ENCODE measurements at places on chromosomes 11 and 22.

GRCh38 chr22:30314915-30315314, 11.8 kb downstream of the TBC1D10A start:
- peak; percentile 63 for DNase-seq

- no peak for DNase-seq
Measured at GRCh38 chr11:110939471-110939870, 227.2 kb upstream of the ARHGAP20 start.

DNA sequence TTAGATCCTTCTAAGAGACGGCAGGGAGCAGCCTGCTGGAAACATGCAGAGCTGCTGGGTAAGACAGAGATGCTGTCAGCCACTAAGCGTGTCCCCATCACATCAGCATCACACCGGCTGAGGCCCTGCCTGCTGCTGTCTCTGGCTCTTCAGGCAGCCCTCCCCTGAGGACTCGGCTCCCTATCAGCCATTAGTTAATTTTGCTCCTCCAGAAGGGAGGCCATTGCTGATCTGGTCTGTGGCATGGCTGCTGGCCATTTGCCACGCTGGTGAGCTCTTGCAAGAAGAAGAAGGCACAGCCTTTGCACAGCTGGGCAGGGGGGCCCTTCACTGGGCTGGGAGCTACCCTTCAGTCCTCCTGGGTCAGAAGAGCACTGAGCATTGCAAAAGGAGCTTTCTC, 131.2 kb upstream of the PARVA start:
- DNase-seq: no peak

GRCh38 chr22:37633089-37633624, 6.3 kb upstream of the SH3BP1 start:
- DNase-seq: peak; percentile 48

GRCh38 chr11:75427181-75427580, 5.8 kb downstream of the KLHL35 start:
- DNase-seq: no peak

DNA sequence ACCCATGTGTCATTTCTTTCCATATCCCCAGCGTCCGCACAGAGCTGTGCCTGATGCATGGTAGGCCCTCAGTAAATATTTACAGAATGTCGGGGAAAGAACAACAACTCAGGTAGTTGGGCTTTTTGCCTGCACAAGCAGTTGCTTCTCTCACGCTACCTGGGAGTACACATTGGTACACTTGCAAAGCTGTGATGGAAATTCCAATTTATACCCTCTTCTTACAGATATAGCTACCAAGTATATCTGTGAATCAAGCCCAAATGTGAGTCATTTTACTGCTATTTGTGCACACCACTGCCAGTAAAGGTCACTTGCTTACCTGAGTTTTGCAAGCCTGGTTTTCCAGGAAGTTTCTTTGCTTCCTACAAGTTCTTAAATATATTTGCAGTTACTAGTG, 333.0 kb upstream of the NARS2 start:
- no peak for DNase-seq

- DNase-seq: no peak
Measured at GRCh38 chr22:37797874-37798500, 9.7 kb upstream of the GCAT start.

GRCh38 chr22:37659897-37660708, 1.6 kb downstream of the PDXP start:
- no peak for DNase-seq

- DNase-seq: peak; percentile 30
Measured at GRCh38 chr11:133834682-133835592, 10.4 kb downstream of the SPATA19 start.

GRCh38 chr11:113015098-113015455, 53.9 kb downstream of the NCAM1 start:
- no peak for DNase-seq

DNA sequence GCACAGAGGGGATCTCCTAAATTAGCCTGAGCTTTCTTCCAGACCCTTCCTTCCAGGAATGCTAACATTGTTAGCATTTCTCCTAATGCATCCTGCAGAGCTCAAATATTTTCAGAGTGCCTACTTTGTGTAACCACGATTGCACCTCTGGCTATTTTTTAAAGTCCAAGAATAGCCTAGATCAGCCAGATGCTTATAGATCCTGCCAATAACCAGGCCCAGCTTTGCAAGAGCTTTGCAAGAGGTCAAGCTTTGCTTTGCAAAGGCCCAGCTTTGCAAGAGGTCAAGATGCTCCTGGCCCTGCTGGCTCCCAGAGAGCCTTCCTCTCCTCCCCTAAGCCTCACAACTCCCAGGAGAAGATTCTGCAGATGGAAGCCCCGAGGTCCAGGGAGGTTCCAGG, 491.9 kb downstream of the MN1 start:
- DNase-seq: no peak

GRCh38 chr11:34313099-34313517, 44.7 kb downstream of the ABTB2 start:
- no peak for DNase-seq

- no peak for DNase-seq
Measured at GRCh38 chr11:86145439-86146156, 76.7 kb upstream of the PICALM start.

DNA sequence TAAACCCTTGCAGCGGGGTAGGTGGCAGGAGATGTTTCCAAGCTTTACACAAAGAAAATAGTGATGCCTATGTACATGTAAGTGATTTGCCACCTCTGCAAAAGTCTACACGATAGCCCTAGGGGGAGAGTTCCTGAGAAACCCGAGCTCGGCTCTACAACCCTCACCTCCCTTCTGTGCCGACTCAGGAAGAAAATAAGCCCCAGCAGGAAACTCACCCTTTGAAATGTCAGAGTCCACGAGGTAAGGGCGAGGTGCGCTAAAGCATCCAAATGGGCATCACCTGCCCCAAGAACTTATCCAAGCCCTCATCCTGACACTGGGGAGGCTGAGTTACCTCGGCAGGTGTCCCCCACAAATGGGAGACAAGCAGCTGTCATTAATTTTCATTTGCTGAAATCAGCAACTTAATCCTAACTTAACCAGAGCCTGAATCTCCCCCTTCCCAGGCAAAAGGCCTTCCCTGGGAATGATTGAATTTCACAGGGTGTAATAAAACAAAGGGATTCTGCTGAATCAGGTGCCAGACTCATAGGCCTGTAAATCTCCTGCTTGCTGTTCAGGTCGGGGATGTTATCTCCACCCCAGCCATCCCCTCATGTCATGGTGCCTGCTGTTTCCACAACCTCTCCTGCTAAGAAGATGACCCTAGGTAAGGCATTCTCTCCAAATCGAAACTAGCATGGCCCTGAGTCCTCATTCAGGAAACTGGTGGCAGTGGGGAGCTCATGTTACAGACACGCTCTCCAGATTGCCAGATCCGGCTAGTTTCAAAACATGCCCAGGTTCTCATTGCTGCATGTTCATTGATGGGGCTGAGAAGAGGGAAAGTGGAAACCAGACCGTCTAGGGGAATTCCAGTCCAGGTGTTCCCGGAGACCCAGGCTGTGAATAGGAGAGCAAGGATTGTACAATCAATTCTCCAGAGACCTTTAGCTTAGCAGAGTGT, 105.3 kb upstream of the KIRREL3 start:
- no peak for DNase-seq

DNA sequence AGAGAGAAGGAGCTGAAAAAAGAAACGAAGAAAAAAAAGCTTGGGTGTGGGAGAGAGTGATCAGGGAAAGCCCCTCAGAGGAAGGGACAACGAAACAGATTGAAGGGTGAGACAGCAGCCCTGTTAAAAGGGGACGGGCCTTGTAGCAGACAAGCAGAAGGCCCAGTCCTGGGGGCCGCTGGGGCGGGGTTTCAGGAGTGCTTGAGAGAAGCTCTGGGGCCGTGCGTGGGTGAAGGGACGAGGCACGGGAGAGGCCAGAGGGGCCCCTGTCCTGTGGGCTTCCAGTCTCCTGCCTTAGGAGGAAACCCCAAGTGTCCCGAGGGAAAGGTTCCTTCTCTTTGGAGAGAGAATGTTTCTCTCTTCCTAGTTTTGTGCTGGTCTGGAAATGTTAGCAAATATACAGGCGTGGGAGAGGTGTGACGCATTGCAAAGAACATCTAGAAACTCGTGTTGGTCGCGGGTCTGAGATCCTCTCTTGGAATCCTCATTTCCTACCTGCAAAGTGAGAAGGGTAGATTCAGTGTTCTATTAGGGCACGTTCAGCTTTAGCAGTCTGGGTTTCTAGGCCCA, 28.6 kb downstream of the ADAMTS15 start:
- no peak for DNase-seq

GRCh38 chr11:104812103-104812788, 86.0 kb downstream of the CASP12 start:
- DNase-seq: no peak

DNA sequence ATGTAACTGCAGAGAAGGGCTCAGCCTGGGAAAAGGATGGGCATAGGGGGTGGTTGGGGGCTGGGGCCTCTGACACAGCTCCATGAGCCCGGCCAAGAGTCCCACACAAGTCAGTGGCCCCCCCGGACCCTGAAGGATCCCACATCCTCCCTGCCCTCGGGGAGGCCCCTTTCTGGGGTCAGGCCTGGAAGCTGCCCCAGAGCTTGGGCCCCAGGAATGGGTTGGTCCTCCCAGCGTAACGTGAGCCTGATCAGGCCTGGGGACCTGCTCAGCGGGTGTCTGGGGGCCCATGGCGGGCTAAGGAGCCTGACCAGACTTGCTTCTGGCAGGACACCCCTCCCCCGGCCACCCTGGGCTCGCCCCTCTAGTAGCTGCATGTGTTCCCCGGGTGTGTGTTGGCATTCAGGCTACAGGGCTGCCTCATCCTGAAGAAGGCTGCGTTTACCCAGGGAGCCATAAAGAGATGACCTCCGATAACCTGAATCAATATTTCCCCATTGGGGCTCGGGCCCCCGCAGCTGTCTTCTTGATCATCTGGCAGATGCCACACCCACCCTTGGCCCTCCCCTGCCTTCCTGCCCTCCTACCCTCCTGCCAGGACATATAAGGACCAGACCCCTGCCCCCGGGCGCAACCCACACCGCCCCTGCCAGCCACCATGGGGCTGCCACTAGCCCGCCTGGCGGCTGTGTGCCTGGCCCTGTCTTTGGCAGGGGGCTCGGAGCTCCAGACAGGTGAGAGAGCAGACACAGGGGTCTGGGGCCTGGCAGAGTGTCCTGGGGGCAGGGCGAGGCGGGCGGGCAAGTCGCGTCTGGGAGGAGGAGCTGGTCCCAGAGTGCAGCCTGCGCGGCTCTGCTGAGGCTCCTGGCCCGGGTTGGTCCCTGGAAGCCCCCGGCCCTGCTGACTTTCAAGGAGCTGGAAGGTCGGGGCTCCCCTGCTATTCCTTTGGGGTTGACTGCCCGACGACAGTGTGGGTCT, at the start of gene MUC2:
TSS of gene MUC2 (plus strand) at position 631 of the 978 bp plus-strand sequence.
- DNase-seq: no peak

GRCh38 chr22:40919446-40919845, 31.7 kb upstream of the RBX1 start:
- DNase-seq: no peak

GRCh38 chr11:9265211-9266131, at the start of gene DENND5A:
DENND5A (minus strand) TSS chr11:9265350; CDS start chr11:9265069, 281 bp downstream.
- peak; percentile 48 for DNase-seq

- DNase-seq: no peak
Measured at GRCh38 chr22:17974087-17974486, 50.3 kb downstream of the MICAL3 start.

- no peak for DNase-seq
Measured at GRCh38 chr11:14422052-14422813, 63.2 kb upstream of the RRAS2 start.

- DNase-seq: no peak
Measured at GRCh38 chr11:94823102-94823732, 55.1 kb downstream of the AMOTL1 start.

DNA sequence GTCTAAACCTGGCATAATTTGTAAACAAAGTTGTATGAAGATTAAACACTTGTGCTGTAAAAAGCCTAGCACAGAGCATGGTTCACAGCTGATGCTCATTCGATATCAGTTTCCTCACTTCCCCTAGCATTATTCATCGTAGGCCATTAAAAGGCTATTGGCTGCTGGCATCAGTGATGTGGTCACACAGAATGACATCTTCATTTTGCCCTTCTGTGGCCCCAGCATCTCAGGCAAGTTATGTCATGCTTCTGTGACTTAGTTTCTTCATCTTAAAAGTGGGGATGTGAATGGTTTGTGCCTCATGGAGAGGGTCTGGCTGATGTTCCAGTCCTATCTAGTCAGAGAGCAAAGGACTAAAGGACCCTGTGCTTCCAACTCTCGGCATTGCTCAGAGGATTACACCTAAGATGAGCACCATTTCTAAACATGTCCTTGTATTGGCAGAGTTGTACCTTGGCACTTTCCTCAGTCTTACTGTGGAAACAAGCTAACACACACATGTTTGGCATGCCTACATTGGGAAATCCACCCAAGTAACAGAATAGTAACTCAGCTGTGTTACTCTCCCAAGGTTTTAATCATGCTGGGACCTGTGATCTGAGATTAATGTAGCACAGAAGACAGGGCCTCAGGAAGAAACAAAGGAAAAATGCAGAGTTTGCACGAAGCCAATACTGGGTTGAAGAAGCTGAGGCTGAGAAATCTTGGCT, 83.5 kb upstream of the OR9Q1 start:
- DNase-seq: no peak

DNA sequence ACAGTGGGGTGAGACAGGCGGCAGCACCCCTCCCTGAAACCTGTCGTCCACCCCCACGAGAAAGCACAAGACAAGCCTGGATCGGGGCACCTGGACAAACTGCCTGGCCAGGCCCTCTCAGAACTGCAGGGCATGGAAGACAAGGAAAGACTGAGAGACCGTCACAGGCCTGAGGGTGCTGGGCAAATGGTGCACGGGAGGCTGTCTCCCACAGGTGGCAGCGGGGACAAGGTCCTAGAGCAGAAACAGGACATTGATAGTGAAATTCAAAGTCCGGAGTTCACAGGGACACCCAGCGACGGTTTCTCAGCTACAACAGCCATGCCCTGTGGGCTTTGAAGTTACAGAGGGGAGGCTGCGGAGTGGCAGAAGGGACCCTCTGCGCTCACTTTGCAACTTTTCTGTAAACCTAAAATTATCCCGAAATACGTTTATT, 20.6 kb downstream of the DRD4 start:
- no peak for DNase-seq

- DNase-seq: no peak
Measured at GRCh38 chr11:130997278-130997677, 81.0 kb upstream of the SNX19 start.

DNA sequence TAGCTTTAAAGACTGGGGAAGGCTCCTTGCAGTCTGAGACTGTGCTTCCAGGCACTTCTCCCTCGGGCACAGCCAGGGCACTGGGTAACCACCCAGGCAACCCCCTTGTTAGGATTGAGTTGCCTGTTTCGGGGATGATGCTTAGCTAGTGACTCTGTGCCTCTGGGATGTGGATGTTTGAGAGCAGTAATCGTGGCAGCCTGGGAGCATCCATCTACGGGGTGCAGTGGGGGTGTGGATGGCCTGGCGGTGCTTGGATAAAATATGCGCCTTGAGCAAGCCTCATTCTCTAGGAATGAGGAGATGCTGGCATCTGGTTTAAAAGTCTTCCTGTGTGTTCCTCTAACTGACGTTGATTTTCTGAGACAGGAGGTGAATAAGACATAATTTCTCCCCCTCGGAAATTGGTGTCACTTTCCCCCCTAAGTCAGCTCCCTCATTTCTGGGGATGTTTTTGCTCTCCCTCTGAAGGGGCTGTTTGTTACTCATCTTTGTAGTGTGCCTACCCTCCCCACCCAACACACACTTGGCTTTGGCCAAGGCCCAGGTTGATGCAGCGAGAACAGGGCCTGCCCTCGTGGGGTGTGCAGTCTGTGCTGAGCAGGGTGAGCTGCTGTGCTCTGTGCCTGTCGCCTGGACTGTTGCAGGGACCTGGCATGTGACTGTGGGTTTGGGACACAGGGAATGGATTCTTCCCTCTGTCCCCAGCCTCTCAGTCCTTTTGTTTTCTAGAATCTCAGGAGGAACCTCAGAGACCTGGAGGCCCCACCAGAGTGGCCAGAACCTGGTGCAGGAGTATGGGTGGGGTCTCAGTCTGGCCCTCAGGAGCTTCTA, 2.0 kb downstream of the GNAZ start:
- DNase-seq: no peak

GRCh38 chr11:69721745-69722144, 17.9 kb upstream of the FGF19 start:
- DNase-seq: no peak

Measured in CD4-positive, alpha-beta T cell treated with Interleukin-4 for 4 hours (primary cell).